ENCODE measurements at places on chromosomes 1 and 21. TPM values are rescaled to one million over a fixed set of nuclear protein-coding genes. Genes with fewer than 3 reads are reported as not detected.

CDC73 gene
- 56.4 TPM for polyA plus RNA-seq

CAPN8 gene
- not detected for polyA plus RNA-seq

SMPDL3B gene
- 0.07 TPM for polyA plus RNA-seq

SYDE2 gene
- 5.7 TPM for polyA plus RNA-seq

CRNN gene
- polyA plus RNA-seq = not detected

All from AG04450 (cell line).